ENCODE measurements at places on chromosomes 13 and 19. TPM values are rescaled to one million over a fixed set of nuclear protein-coding genes. Genes with fewer than 3 reads are reported as not detected.

DNA sequence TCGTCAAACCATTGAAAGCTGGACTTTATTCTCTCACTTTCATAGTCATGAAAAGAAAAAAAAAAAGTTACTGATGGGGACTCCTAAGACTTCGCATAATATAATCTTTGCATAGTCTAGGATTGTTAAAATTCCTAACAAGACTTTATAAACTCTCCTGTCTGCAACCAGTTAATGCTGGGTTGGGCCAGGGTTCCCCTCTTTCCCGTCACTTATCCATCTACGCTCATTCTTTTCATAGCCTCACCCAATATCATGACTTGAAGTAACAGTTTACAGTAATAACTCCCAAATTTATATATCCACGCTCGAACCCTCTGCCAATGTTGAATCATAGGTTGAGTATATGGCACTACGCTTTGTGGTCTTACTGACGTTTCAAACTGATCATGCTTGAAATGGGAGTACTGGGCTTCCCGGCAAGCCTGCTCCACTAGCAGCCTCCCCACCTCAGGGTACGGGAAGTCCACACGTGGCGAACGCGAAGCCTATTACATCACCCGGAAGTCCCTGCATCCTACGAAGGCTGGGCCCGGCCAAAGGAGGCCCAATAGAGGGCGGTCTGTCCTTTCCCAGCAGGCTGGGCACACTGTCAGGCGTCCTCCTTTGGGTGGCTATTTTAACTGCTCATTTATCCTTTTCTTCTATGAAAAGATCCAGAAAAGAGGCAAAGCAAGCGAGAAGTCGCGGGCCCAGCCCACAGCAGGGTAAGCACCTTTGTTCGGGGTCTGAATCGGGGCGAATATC, 694 bp upstream of the ZNF460 start:
- DNase-seq = peak; percentile 79

- no peak for DNase-seq
These were observed 186.6 kb upstream of the SLITRK6 start for GRCh38 chr13:85985797-85986196.

DNA sequence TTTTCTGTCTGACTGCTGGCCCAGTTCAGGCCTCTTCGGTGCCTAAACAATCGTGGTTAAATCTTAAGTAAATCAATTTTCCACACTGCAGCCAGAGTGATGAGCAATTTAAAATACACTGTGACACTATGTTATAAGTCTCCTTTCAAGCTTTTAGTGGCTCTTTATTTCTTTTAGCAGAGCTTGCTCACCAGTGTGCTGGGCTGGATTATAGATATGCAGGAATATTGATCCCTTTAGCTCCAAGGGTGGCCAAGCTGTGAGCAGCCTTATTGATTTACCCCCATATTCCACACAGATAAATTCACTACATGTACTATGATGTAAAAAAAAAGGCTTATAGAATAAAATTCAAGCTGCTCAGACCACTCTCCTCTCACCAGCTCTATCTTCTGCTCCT, 21.7 kb downstream of the CBY2 start:
- DNase-seq = no peak

GRCh38 chr13:59677430-59677829, 486.3 kb downstream of the DIAPH3 start:
- no peak for DNase-seq

- no peak for DNase-seq
These were observed 22.0 kb upstream of the SLC7A9 start for GRCh38 chr19:32891609-32892008.

- DNase-seq = peak; percentile 96
These were observed 13.3 kb upstream of the ISYNA1 start for GRCh38 chr19:18450931-18451836.

- DNase-seq = peak; percentile 75
These were observed 690 bp downstream of the KMT2B start for GRCh38 chr19:35718345-35719041.

METTL21C gene
- not detected for total RNA-seq

NAPSA gene
- total RNA-seq = 4.8 TPM

FBXO27 gene
- total RNA-seq = not detected

PPAN gene
- 112 TPM for total RNA-seq

ZNF471 gene
- 1.5 TPM for total RNA-seq
